WTC11 (cell line): ENCODE measurements at places on chromosomes 11 and 22. TPM values are rescaled to one million over a fixed set of nuclear protein-coding genes. Genes with fewer than 3 reads are reported as not detected.

Gene RTN4R
- 23.0 to 27.0 TPM (median 25.0 TPM) in 3 replicates for total RNA-seq

- H3K4me3 ChIP-seq, result no peak overlapping the region
- no peaks in the 10 kb centered on the region for H3K36me3 ChIP-seq
- H3K4me1 ChIP-seq, result no peaks in the 10 kb centered on the region
- no peak for DNase-seq
- no peak overlapping the region for H3K27ac ChIP-seq
Measured at GRCh38 chr11:3886985-3887384, 31.5 kb downstream of the STIM1 start.

DNA sequence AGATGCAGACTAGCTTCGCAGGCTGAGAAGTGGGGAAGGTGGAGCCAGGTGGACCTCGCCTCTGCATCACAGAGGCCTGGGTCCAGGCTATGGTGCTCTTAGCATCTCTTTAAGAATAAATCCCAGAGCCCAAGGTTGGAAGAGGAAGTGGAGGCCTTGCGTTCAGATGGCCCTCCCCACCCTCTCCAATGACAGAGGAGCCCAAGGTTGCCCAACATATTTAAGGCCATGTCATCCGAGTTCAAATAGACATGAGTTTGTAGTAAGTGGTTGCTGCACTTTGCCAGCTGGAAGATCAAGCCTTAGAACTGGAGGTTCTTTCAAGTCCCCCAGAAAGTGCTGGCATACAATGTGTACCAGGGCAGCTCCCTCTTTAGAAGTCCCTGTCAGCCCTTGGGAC is 47.1 kb upstream of the HORMAD2 start:
- no peaks in the 10 kb centered on the region for H3K27me3 ChIP-seq
- DNase-seq, result no peak
- no peak overlapping the region for H3K27ac ChIP-seq
- peaks cover 5% of the 10 kb centered on the region; the same call in 1 of the 2 replicates for H3K4me1 ChIP-seq
- H3K36me3 ChIP-seq, result no peaks in the 10 kb centered on the region

GRCh38 chr11:128299132-128299726 is 288.1 kb downstream of the ETS1 start:
- H3K27me3 ChIP-seq, result no peaks in the 10 kb centered on the region
- no peaks in the 10 kb centered on the region for H3K36me3 ChIP-seq
- peaks cover 11% of the 10 kb centered on the region; the same call in 1 of the 2 replicates for H3K4me1 ChIP-seq
- H3K27ac ChIP-seq, result no peak overlapping the region
- DNase-seq, result no peak

DNA sequence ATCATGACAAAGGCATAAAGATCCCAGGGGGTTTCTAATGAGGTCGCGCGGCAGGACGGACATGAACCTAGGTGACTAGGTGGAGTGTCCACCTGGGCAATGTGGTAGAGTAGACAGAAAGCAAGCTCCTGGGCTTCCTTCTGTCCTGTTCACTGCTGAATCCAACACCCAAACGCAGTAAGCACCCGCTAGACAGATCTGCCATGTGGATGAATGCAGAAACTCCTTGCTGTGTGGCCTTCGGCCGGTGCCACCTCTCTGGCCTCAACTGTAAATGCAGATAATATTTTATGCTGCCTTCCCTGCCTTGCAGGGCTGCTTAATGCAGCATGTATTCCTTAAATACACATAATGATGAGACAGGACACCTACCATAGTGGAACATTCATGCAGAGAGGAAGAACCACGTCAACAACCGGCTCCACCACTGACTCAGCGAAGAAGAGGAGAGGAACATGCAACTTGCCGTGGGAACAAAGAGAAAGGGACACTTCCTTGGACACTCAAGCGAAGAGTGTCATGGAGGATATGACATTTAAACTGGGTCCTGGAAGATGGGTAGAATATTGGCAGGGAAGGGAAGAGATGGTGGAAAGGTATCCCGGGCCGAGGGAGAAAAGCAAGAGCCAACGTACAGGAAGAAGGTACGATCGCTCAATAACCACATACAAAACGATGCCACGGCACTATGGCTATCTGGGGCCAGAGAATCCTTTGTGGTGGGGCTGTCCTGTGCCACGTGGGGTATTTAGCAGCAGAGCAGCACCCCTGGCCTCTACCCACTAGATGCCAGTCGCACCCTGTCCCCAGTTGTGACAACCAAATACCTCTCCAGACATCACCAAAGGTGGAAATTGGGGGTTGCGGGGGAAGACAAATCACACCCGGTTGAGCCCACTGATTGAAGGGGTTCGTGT is 30.8 kb downstream of the MYH9 start:
- peaks cover 83% of the 10 kb centered on the region for H3K4me1 ChIP-seq
- H3K27me3 ChIP-seq, result no peaks in the 10 kb centered on the region
- no peak overlapping the region for H3K4me3 ChIP-seq
- peak overlapping the region; percentile 99 for H3K27ac ChIP-seq

GRCh38 chr11:5992150-5992549 is 5.4 kb upstream of the OR52L1 start:
- no peaks in the 10 kb centered on the region; the same call in 1 of the 2 replicates for H3K27me3 ChIP-seq
- H3K27ac ChIP-seq, result no peak overlapping the region
- 0 out of 2 replicates have a peak, but pooled peaks cover 3% of the 10 kb centered on the region for H3K4me1 ChIP-seq
- H3K4me3 ChIP-seq, result no peak overlapping the region

DNA sequence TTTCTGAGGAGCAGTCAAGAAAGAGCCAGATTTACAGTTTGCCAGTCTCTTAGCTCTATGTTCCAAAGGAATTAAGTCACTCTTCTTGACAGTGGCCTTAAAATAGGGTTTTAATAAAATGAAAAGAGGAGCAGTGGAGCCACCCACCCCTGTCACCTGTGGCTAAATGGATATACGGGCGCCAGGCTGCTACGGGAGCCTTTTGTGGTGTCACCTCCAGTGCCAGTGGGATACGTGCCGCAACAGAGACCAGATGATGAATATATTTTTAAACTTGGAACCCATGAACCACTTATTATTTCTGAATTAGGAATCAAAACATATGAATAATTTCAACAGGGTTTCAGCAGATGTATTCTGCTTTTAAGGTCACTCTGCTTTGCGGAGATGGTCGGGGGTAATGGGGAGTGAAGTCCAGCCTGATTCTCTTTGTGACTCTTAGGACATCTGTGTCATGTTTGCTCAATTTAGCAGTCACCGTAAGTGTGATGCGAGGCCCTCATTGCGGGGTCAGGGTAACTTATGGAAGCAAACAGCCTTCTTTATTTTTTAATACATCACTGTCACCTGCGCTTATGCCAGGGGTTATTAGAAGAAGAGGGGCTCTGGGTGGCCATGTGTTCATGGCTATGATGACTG is 64.3 kb downstream of the ZBTB16 start:
- no peaks in the 10 kb centered on the region; the same call in 1 of the 2 replicates for H3K27me3 ChIP-seq
- H3K36me3 ChIP-seq, result no peaks in the 10 kb centered on the region
- no peak overlapping the region for H3K27ac ChIP-seq
- no peak for DNase-seq
- H3K4me1 ChIP-seq, result no peaks in the 10 kb centered on the region
- H3K4me3 ChIP-seq, result no peak overlapping the region

GRCh38 chr22:25627271-25627852 is 62.9 kb downstream of the GRK3 start:
- no peak for DNase-seq
- H3K27ac ChIP-seq, result no peak overlapping the region
- H3K4me1 ChIP-seq, result peaks cover 33% of the 10 kb centered on the region
- H3K27me3 ChIP-seq, result peaks cover 5% of the 10 kb centered on the region; the same call in 1 of the 2 replicates
- no peaks in the 10 kb centered on the region; the same call in 1 of the 2 replicates for H3K36me3 ChIP-seq

DNA sequence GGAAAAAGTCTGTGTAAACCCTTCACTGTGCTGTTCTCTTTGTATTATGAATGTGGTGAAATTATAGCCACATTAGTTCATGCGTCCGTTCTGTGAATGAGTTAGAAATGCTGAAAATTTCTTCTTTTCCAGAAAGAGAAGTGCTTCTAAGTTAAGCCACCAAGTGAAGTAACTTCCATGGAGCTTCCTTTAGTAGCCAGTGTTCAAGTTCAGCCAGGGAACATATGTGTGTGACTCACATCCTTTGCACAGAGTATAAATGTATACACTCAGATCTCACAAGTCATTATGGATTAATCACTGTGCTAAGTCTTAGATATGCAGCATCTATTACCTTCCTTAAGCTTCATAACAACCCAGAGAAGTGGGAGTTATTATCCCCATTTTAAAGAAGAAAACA is 3.1 kb upstream of the MMP8 start:
- no peaks in the 10 kb centered on the region for H3K4me1 ChIP-seq
- no peaks in the 10 kb centered on the region for H3K27me3 ChIP-seq
- no peak for DNase-seq
- H3K4me3 ChIP-seq, result no peak overlapping the region
- no peak overlapping the region for H3K27ac ChIP-seq
